ENCODE measurements at places on chromosomes 7 and 10.

GRCh38 chr7:108634535-108634934, 64.9 kb downstream of the DNAJB9 start:
- DNase-seq: no peak

- DNase-seq: no peak
Observed at GRCh38 chr7:116142374-116142773, 68.0 kb upstream of the TES start.

DNA sequence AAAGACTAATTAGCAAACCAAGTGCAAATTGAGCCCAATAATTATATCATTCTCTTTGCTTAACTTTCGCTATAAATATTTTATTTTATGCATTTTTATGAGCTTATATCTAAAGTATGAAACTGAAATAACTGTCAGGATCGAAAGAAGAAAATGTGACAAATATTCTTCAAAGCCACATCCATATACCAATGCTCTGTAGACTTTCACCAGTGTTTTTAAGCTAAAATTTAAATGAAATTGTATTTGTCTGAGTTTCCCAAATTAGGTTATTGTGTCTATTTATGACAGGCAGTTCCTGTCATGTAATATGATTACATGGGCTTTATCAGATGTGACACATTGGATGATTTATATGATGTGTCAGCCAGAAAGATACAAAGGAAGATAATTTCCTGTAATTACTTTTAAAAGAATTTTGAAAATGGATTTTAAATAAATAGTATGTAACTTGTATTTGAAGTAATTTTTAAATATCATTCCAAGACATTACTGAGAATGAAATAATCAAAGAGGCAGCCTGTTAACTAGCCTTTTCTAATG, 317.9 kb upstream of the KLF6 start:
- no peak for DNase-seq

DNA sequence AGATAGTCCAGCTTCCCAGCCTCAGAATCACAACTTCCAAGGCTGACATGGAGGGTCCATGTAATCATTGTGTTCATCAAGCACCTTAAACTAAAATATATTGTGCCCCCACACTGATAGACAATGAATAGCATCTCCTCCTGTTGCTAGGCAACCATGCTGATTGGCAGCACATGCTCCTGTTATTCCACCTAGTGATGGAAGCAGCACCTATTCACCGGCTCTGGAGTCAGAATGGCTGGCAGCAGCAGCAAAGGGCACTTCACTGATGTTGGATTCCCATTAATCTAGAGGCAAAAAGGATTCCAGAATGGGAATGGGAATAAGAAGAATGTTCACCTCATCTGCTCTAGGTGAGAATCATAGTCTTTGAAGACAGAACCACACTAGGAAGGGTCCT, 55.0 kb downstream of the RELN start:
- DNase-seq: no peak

DNA sequence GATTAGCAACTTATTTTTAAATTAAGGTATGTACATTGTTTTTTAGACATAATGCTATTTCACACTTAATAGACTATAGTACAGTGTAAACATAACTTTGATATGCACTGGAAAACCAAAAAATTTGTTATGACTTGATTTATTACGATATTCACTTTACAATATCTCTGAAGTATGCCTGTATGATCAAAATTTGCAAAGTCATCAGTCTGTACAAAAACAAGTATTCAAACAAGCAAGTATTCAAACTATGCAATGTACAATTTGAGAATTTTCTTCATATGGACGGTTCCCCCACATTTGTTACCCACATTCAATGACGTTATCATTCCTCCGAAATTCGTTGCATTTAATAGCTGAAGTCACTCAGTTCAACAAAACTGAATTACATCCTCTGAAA, 147.9 kb downstream of the AVL9 start:
- no peak for DNase-seq

- DNase-seq: no peak
Observed at GRCh38 chr7:99843808-99844207, 16.0 kb downstream of the CYP3A43 start.

GRCh38 chr7:2950578-2950977, 93.1 kb downstream of the CARD11 start:
- no peak for DNase-seq

GRCh38 chr7:37557571-37558209, 109.0 kb upstream of the ELMO1 start:
- DNase-seq: no peak

- no peak for DNase-seq
Observed at GRCh38 chr10:101671453-101671852, 23.5 kb downstream of the FBXW4 start.

GRCh38 chr7:44249639-44250234, 49.0 kb downstream of the YKT6 start:
- DNase-seq: no peak

GRCh38 chr10:102650655-102651454, 6.6 kb downstream of the TRIM8 start:
- no peak for DNase-seq

DNA sequence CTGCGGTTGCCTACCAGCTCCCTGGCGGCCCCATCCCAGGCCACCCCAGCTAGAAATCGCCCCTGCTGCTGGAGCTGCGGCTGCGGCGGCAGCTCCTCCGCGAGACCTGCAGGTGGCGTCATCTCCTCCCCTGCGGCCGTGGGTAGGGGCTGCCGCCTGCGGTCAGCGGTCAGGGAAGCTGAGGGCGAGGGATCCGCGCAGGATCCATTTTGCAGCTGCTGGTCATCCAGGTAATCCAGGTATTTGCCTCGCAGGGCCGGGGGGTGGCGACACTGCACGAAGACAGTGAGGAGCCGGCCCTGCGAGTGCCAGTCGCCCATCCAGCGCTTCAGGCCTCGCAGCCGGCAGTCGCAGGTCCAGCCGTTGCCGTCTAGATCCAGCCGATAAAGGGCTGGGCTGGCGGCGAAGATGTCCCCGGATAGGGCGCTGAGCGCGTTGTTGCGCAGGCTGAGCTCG, 1.5 kb downstream of the TRIL start:
- no peak for DNase-seq

DNA sequence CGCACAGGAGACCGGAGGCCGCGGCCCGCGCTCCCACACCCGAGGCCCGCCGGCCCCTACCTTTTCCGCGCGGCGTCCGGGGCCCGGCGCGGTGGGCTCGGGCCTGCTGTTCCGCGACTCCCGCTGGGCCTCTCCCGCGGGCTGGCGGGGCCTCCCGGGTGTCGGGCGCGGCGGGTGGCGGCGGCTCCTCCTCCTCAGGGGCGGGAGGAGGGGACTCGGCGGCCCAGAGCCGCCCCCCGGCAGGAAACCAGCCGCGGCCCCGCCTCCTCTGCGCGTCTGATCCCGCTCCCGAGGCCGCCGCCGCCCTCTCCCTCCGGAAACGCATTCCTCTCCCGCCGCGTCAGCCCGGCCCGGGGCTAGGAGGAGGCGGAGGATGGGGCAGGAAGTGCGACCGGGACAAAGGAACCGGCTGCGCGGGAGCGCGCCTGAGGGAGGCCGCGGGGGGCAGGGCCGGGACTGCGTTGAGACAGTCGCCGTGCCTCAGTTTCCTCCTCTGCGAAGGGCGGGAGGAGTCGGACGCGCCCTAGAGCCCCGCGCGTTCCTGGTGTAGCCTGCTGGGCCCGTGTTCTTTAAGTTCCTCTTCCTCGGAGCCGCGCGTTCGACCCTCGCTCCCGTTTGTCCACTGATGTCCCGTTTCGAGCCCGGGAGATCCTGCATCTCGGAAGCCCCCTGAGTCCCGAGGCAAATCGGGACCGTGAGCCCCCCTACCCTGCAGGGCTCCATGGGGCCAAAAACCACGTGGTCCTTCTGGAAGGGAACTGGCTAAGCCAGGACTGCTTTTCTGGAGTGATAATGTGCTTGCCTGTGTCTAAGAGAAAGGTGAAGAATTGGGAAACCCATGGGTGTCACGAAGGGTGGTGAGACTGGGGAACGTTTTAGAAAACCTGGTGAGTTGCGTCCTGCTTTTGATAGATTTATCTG, at the start of gene ITGB1:
ITGB1 (minus strand) TSS at position 146 of the 921 bp plus-strand sequence. CDS start 22,672 bp downstream, outside the sequence.
- peak; percentile 94 for DNase-seq

- DNase-seq: peak; percentile 44
Observed at GRCh38 chr7:114081606-114082425, 163.0 kb upstream of the PPP1R3A start.

DNA sequence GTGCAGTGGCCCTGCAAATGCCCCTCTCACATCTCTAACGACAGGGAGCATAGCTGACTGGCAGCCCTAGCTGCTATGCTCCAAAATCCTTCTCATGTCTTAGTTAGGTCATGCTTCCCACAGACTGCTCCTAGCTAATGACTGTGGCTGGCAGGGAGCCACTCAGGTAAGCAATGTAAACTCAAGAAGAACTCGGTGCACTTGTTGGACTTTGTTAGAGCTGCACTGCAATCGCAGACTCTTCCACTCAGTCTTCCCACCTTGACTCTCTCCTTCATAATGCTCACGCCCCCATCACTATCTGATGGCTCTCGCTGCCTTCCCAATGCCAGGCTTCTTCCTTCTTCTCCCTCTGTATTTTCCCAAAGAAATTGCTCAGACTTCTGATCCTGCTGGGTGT, 24.0 kb downstream of the OR9A2 start:
- no peak for DNase-seq

DNA sequence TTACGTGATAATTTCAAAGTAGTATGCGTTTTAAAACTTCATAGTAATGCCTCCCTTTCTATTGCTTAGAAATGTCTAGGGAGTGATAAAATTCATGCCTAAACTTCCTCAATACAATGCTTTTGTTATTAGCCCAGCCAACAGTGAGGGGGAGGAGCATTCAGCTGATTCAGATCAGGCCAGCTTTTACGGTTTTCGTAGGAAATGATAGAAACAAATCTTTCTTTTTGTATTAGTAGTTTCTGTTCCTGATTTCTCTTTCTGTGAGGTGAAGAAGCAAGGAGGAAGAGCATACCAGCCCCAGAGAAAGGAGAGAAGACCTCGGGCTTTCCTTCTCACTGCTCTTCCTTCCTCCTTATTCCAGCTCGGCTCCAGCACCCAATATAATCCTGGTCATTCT, 35.2 kb upstream of the ITPRID1 start:
- DNase-seq: no peak

DNA sequence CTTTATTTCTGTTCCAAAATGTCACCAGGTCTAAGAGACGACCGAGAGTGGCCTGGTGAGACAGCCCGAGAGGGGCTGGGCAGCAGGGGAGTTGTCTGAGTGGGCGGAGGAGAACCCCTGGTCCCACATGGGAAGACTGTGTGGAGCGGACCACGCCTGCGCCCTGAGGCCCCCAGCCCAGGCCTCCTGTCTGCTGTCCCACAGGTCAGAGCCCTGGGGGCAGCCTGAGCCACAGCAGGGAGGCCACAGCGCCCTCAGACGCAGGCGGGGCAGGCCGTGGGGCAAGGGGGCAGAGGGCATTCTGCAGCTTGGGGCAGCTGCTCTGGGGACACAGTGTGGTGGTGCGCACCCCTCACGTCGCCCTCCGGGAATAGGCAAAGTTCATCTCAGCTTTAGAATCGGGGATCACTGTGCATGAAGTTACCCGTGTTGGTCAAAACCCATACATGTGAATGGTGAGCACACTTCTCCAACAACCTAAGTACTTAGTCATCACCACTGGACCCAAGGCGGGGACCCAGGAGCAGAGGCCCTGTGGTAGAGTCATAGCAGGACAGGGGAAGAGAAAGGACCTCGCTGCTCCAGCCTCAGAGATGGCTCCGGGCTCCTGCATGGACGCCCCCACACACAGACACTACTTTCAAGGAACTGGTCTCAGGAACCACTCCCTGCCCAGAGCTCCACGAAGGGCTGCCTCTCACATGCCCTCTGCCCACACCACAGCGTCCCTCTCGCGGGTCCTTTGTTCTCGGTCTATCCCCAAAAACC, 214.7 kb downstream of the ELFN1 start:
- no peak for DNase-seq

DNA sequence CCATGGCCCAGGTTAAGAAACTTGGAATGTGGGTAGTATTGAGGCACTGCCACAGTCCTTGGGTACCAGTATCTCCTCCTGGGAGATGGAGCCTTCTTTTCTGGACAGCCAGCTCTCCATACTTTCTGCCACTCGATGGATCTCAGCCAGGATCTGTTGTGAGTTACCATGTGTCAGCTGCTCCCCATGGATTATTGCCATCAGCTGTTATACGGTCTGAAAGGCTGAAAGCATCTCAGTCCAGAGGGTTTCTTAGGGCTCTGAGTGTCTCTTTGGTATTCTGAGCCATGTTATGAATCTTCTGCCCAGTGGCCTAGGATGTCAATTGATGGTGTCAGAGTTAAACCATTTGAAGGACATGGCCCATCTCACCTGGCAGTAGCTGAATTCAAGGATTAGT, 197.5 kb downstream of the C7orf25 start:
- DNase-seq: no peak

DNA sequence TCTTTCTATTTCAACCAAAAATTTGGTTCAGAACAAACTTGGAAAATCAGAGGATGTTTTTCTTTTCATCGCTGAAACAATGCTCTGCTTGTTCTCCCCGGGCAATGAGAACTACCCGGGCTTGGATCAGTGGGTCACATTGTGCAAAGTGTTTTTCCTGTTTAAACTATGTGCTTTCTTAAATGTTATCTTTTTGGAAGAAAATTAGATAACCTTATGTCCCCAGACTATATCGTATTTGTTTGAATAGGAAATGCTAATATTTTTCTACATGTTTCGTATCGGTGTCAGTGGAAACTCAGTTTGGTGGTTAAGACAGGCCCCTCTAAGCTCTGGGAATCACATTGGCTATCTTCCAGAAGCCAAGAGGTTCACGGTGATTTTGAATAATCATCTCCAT, 319.5 kb upstream of the NFE2L3 start:
- DNase-seq: no peak

- no peak for DNase-seq
Observed at GRCh38 chr10:12875100-12875499, 126.4 kb downstream of the CCDC3 start.

- DNase-seq: peak; percentile 34
Observed at GRCh38 chr10:58704671-58705141, 192.0 kb downstream of the BICC1 start.

DNA sequence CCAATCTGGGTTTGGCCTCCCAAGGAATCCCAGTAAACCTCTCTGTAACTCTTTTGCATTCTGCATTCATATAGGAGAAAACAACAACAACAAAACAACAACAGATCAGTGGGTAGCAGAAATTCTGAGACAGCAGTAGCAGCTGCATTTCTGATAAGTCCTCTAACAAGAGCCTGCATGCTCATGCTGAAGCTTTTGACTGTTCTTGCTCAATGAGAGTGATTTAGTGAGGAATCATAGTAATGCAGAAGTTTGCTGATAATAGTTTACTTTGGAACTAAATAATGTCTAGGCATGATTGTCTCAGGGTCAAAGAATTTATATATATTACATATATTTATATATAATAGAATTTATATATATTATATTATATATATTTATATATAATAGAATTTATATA, 35.2 kb downstream of the BMPER start:
- no peak for DNase-seq

DNA sequence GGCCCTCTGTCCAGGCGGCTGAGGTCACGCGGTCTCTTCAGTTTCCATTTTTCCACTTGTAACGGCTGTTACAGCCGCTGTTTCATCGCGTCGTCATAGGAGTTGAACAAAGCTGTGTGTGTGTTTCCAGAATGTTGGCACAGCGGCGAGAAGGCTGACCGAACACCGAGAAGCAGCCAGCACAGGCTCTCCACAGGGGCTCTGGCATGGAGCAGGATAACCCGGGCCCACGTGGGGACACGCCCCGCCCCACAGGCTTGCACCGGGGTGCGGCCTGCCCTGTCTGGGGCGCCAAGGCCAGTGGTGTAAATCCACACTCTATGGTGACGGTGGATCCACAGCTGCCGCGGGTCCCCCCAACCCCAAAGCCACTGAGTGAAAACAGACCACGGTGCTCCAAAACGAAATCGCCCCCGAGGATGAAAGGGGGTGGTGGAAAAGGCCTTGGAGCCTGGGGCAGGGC, 448.2 kb downstream of the DNAJB6 start:
- no peak for DNase-seq
